Right atrium auricular region (tissue), 2 donors: ENCODE measurements at places on chromosomes 6 and 20. TPM values are rescaled to one million over a fixed set of nuclear protein-coding genes. Genes with fewer than 3 reads are reported as not detected.

DNA sequence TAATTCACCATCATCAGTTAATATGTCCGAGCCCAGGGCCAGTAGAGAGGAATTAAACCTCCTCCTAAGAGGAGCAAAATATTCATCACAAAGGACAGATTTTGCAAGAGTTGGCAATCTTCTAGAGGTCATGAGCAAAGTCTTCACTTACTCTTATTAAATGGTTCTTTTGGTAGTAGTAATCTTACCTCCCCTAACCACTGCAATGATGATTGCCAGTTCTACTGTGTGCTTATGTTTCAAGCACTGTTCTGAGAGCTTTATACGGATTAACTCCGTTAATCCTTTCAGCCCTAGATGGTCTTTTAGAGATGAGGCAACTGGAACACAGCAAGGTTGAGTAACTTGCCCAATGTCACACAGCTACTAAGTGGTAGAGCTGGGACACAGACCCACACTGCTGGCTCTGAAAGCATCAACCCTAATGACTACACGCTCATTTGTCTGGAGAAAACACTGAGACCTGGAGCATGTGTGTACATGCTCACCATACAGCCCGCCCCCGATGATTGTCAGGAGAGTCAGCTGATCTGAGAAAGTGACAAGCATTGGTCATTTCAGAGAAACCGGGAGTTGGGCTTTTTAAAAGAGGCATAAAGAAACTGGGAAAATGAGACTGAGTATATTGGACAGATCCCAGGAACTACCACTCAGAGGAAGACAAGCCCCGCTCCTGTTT lies 276.0 kb downstream of the NRN1 start:
- no peak for DNase-seq
- H3K27me3 ChIP-seq: no peaks in the 10 kb centered on the region
- H3K4me1 ChIP-seq: no peaks in the 10 kb centered on the region
- no peak overlapping the region for H3K27ac ChIP-seq

DNA sequence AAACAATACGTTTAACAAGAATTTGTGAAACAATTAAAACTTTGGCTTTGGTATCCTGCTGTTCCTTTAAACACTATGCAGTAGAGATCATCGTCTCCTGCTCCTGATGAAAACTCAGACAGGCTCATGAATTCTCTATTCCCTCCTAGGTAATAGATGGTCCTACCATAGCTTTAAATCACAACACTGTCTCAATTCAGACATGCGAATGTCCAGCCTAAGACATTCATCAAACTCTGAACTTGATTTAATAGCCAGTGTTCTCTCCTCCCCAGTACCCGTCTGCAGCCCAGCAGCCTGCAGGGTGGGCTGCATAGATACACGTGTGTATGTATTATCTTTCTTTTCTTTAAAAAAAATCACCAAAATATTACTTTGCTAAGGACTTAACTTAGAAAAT lies 232.8 kb downstream of the TTLL2 start:
- no peaks in the 10 kb centered on the region for H3K36me3 ChIP-seq
- H3K4me3 ChIP-seq: no peak overlapping the region
- no peaks in the 10 kb centered on the region for H3K4me1 ChIP-seq
- H3K27ac ChIP-seq: no peak overlapping the region
- DNase-seq: no peak

- no peaks in the 10 kb centered on the region for H3K36me3 ChIP-seq
- no peak overlapping the region for H3K4me3 ChIP-seq
- H3K4me1 ChIP-seq: peaks cover 5% of the 10 kb centered on the region
- H3K27me3 ChIP-seq: no peaks in the 10 kb centered on the region
- H3K27ac ChIP-seq: no peak overlapping the region
These were observed 126.1 kb downstream of the PLEKHG1 start for GRCh38 chr6:150725795-150726194.

DNA sequence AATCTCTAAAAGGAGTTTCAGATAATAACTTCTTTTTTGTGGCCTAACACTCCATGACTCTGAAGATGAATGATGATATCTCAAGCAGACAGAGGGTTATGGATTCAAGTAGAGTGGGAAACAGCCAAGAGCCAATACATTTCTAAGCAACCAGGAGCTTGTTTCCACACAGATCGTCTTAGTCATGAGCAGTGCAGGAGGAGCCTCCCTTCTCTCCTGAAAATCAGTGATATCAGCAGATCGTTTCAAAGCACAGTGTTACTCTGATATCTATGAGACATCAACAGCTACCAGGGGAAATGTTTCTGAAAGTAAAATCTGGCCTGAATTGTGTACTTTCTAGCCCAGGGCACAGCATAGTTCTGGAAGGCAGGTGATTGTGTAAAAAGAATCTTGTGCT lies 11.5 kb downstream of the ADGRG6 start:
- H3K27me3 ChIP-seq: no peaks in the 10 kb centered on the region
- no peak overlapping the region for H3K27ac ChIP-seq
- H3K4me3 ChIP-seq: no peak overlapping the region

- no peak overlapping the region for H3K4me3 ChIP-seq
- peak overlapping the region; percentile 4 for H3K27ac ChIP-seq
- no peaks in the 10 kb centered on the region for H3K27me3 ChIP-seq
- H3K4me1 ChIP-seq: peaks cover 5% of the 10 kb centered on the region
- DNase-seq: peak; percentile 60
These were observed 683.7 kb upstream of the ID4 start for GRCh38 chr6:19153270-19153980.

GRCh38 chr20:13771853-13772453 lies 12.8 kb downstream of the ESF1 start:
- no peaks in the 10 kb centered on the region for H3K4me1 ChIP-seq
- H3K27ac ChIP-seq: no peak overlapping the region
- DNase-seq: no peak
- no peak overlapping the region for H3K4me3 ChIP-seq
- peaks cover 73% of the 10 kb centered on the region for H3K36me3 ChIP-seq
- no peaks in the 10 kb centered on the region for H3K27me3 ChIP-seq

DNA sequence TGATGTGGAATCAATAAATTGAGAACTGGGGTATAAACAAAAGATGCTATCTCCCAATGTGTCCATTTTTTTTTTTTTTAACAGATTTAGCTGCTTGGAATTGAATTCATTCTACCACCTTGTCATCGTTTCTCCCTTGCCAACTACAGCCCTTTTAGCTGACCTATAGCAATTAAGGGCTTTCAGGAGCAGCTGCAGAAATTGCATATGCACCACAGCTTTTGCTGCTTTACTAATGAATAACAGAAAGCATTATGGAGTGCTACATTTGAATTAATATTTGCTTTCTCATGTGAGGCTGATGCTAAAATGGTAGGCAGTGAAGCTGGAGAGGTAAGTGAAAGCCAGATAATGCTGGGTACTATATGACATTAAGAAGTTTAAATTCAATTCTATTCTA lies 5.7 kb downstream of the SESN1 start:
- no peak for DNase-seq
- no peak overlapping the region for H3K4me3 ChIP-seq
- no peaks in the 10 kb centered on the region for H3K4me1 ChIP-seq
- peaks cover 13% of the 10 kb centered on the region for H3K36me3 ChIP-seq
- H3K27me3 ChIP-seq: no peaks in the 10 kb centered on the region
- H3K27ac ChIP-seq: peak overlapping the region; percentile 98

DNA sequence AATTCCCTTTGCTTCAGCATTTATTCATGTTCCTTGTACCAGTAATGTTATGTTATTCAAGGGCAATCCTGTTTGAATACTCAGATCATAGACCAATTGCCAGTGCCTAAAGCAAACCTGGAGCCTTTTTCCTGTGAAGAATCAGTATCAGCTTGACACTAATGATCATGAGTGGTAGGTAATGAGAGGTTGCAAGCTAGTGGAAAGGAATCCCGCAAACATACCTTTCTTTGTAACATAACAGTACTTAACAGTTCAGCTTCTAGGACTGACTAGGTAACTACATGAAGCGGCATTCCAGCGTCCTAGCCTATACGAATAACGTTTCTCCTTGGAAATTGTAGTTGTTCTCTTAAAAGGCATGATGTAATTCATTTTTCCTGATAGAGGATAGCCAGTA lies 253.7 kb downstream of the TMEM242 start:
- peaks cover 53% of the 10 kb centered on the region for H3K4me1 ChIP-seq
- DNase-seq: no peak
- H3K27ac ChIP-seq: no peak overlapping the region
- H3K4me3 ChIP-seq: no peak overlapping the region
- H3K36me3 ChIP-seq: no peaks in the 10 kb centered on the region

GRCh38 chr6:33744895-33745546 lies 1.7 kb downstream of the IP6K3 start:
- H3K27ac ChIP-seq: peak overlapping the region; percentile 86
- H3K27me3 ChIP-seq: no peaks in the 10 kb centered on the region
- H3K36me3 ChIP-seq: peaks cover 8% of the 10 kb centered on the region
- no peak for DNase-seq
- H3K4me1 ChIP-seq: peaks cover 38% of the 10 kb centered on the region
- peak overlapping the region; percentile 51 for H3K4me3 ChIP-seq

GRCh38 chr20:16785226-16785625 lies 37.1 kb downstream of the OTOR start:
- H3K4me3 ChIP-seq: no peak overlapping the region
- no peaks in the 10 kb centered on the region for H3K36me3 ChIP-seq
- H3K27me3 ChIP-seq: no peaks in the 10 kb centered on the region

DNA sequence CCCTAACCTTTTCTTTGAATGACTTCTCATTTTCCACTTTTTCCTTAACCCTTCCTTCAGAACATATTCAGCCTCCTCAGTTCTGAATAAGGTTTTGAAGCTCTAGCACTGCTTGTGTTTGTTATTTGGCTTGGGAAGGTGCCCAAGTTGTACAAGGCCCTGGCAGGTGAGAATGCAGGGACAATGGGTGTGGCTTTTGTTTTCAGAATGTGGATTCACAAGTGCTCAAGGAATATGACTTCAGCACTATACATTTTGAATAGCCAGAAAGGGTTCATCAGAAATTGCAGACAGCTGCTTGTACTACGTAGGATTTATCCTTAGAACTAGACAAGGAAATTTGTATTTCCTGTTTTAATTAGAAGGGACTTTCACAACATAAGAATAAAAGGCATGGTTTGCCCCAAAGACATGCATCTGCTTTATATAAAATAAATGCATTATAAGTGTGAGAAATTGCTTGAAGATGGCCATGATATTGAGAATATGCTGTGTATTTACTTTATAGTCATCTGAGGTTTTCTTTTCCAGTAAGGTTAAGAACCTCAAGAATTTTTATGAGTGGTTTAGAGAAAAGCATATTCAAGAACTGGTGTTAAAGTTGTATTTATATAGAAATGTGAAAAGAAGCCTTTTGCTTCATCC lies 29.3 kb upstream of the PRDM1 start:
- no peaks in the 10 kb centered on the region for H3K4me1 ChIP-seq
- no peak overlapping the region for H3K27ac ChIP-seq
- no peaks in the 10 kb centered on the region for H3K36me3 ChIP-seq
- H3K27me3 ChIP-seq: no peaks in the 10 kb centered on the region

DNA sequence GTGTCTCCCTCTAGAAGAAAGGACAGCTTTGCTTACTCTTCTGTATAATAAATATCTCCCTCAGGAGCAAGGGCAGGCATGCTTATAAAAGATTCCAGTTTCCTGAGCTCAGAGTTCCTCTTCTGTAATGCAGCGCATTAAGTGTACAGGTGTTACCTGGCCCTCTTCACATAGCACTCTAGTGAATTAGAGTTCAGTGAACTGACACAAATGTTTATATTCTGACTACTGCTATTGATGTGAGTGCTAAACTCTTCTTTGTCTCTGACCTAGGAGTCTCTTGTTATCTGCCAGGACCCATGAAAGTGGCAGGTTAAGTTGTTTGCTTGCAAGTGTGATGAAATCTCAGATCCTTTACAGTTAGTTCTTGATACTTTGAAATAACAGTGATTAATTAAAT lies 33.5 kb downstream of the CYB5R4 start:
- no peak overlapping the region for H3K4me3 ChIP-seq
- no peak for DNase-seq
- H3K4me1 ChIP-seq: peaks cover 4% of the 10 kb centered on the region
- no peaks in the 10 kb centered on the region for H3K36me3 ChIP-seq
- no peaks in the 10 kb centered on the region for H3K27me3 ChIP-seq

DNA sequence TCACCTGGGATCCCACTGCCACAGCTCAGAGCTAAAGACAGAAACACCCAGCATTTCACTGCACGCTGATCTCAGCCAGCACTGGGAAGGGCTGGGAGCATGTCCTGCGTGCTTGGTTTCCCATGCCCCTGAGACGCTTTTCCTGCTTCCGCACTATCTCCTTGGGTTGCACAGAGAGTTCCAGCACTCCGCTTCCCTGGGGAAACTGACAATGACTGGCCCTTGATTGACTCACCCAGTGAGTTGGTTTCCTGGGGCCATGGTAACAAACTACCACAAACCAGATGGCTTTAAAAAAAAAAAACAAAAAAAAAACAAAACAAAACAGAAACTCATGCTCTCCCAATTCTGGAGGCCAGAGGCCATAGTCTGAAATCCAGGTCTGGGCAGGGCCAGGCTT lies 14.8 kb upstream of the MAS1L start:
- no peaks in the 10 kb centered on the region for H3K27me3 ChIP-seq
- DNase-seq: no peak
- H3K36me3 ChIP-seq: no peaks in the 10 kb centered on the region
- H3K4me3 ChIP-seq: no peak overlapping the region

DNA sequence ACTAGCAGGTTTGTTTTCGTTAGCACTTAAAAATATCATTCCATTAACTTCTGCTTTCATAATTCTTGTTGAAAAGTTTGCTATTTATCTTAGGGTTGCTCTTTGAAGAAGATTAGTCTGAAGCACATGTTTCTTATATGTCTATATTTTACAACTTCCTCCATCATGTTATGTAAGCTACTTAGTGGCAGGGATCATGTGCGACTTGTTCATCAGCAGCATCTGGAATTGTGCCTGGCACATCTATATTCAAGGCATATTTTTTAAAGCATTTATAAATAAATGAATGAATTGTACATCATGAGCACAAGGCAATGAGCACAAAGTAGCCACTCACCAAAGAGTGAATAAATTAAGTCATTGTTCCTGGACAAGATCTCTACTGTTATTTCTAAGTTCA lies 187.2 kb upstream of the COL21A1 start:
- no peak overlapping the region for H3K27ac ChIP-seq
- no peaks in the 10 kb centered on the region for H3K36me3 ChIP-seq
- H3K4me3 ChIP-seq: no peak overlapping the region
- no peaks in the 10 kb centered on the region for H3K27me3 ChIP-seq

GRM4 gene
- total RNA-seq: not detected

IL17F gene
- total RNA-seq: not detected

DNA sequence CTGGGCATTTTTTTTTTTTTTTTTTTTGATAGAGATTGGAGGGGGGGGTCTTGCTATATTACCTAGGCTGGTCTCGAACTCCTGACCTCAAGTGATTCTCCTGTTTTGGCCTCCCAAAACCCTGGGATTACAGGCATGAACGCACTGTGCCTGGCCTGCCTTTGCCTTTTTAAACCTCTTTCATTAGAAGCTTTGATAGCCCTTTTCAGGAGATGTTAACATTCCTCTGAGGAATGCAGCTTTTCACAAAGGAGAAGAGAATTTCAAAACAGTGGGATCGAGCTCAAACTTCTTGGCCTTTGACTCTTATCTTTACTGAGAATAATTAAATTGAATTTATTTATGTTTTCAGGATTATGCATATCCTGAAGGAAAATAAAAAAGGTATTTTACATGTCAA lies 31.3 kb downstream of the SLC26A8 start:
- H3K4me3 ChIP-seq: no peak overlapping the region
- no peaks in the 10 kb centered on the region for H3K4me1 ChIP-seq
- H3K27ac ChIP-seq: no peak overlapping the region
- H3K36me3 ChIP-seq: no peaks in the 10 kb centered on the region

GRCh38 chr6:132161283-132161682 lies 210.1 kb upstream of the CCN2 start:
- H3K4me1 ChIP-seq: no peaks in the 10 kb centered on the region
- no peaks in the 10 kb centered on the region for H3K36me3 ChIP-seq
- no peak for DNase-seq

LSM14B gene
- 26.1 TPM for total RNA-seq

GPR63 gene
- 0.86 TPM for total RNA-seq

HMGCLL1 gene
- 2.6 TPM for total RNA-seq

GRCh38 chr20:62536871-62537401 lies 61.1 kb upstream of the GATA5 start:
- H3K4me3 ChIP-seq: no peak overlapping the region
- H3K27ac ChIP-seq: no peak overlapping the region

TFAP2B gene
- not detected for total RNA-seq
